Thoracic aorta (tissue), 2 donors: ENCODE measurements at places on chromosomes 7 and 10. TPM values are rescaled to one million over a fixed set of nuclear protein-coding genes. Genes with fewer than 3 reads are reported as not detected.

DNA sequence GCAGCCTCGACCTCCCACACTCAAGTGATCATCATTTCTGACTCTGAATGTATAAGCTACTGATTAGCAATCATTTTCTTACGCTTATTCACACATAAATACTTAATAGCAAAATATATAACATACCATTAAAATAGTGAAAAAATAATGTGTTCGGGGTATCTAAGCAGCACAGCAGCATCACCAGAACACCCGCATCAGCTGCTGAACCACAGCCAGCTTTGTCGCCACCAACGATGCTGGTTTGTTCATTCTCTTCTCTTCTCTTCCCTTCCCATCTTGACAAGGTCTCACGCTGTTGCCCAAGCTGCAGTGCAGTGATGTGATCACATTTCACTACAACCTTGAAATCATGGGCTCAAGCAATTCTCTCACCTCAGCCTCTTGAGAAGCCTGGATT is 425.1 kb upstream of the LRGUK start:
- H3K27me3 ChIP-seq, result no peaks in the 10 kb centered on the region
- H3K4me1 ChIP-seq, result no peaks in the 10 kb centered on the region
- H3K4me3 ChIP-seq, result no peak overlapping the region
- no peak overlapping the region for H3K27ac ChIP-seq

DNA sequence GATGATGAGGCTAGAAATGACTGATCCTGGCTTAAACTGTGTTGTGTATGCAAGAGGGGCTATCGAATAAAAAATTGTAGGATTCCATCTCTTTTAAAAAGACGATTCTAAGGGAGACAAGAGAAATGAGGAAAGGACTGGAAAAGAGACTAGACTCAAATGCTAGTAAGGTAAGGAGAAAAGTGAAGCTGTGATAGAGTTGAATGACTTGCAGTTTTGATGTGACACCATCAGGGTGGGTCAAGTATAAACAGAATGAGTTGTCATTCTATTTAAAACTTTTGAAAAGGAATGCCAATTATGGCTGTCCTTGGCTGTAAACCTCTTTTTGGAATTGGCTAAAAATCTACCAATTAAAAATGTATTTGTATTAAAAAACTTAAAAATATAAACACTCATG is 184.5 kb upstream of the PHF14 start:
- H3K36me3 ChIP-seq, result no peaks in the 10 kb centered on the region
- no peaks in the 10 kb centered on the region for H3K4me1 ChIP-seq
- H3K27me3 ChIP-seq, result no peaks in the 10 kb centered on the region
- H3K4me3 ChIP-seq, result no peak overlapping the region
- DNase-seq, result no peak

DNA sequence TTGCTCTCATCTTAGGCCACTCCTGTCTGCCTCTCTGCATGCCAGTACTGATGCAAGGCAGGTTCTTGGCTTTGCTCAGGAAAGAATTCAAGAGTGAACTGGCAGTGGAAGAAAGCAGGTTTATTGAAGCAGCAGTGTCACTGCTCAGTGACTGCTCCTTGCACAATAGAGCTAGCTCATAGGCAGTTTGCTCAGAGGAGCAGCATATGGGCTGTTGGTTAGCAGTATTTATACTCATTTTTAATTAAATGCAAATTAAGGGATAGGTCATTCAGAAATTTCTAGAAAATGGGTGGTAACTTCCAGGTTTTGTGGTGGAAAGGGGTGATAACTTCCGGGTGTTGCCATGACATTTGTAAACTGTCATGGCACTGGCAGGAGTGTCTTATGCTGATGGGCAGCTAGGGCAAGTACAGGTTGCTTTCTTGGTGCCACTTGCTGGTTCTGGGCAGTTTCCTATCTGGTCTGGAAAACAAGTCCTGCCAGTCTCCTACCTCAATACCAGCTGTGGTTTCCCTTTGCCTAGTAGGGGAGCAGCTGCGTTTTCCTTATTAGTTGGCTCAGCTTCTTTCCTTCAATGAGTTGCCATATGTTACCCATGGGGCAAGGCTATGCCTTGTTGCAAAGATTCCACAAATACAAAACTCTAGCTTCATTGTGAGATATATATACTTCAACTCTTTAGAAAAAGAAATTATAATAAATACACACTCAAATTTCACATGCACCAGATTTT is 64.8 kb upstream of the CALD1 start:
- H3K27me3 ChIP-seq, result no peaks in the 10 kb centered on the region
- peaks cover 13% of the 10 kb centered on the region for H3K4me1 ChIP-seq
- no peaks in the 10 kb centered on the region for H3K36me3 ChIP-seq
- no peak overlapping the region for H3K27ac ChIP-seq
- no peak for DNase-seq

- no peaks in the 10 kb centered on the region for H3K27me3 ChIP-seq
- no peak for DNase-seq
- H3K36me3 ChIP-seq, result no peaks in the 10 kb centered on the region
Measured at GRCh38 chr10:76774987-76775603, 862.5 kb downstream of the KCNMA1 start.

DNA sequence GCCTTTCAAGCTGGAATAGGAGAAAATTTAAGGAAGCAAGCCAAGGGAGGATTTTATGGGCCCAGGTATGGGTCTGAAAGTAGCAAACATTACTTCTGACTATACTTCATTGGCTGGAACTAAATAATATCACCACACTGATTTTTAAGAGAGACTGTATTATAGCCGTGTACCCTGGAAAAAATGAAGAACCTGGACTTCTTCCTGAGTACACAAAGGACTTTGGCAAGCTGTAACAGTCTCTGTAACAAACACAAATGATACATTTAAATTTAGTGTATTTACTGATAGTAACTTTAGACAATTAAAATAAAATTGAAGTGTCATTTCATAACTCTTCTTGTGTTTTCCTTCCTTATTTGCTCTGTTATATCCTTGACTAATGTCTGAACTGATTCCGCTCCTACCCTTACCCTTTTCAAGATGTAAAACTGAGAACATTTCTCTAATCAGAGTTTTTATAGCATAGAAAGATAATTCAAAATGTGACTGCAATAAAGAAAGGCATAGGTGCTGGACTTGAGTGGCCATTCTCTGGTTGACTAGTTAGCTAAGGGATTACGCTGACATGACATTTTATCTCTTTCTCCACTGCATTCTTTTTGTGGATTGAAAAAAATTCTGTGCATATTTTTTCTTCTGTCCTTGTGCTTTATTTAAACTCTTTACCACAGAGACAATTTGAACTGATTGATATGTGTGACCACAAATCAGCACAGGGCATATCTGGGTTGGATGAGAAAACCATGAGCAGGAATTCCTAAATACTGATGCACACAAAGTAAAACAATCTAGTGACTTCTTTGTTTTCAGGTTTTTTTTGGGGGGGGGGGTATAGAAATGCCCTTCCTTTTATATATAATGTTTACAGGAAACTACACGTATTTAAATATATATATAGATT is 349.7 kb downstream of the MDFIC start:
- H3K4me1 ChIP-seq, result no peaks in the 10 kb centered on the region
- H3K27me3 ChIP-seq, result no peaks in the 10 kb centered on the region
- H3K4me3 ChIP-seq, result no peak overlapping the region
- H3K36me3 ChIP-seq, result no peaks in the 10 kb centered on the region
- H3K27ac ChIP-seq, result no peak overlapping the region

DNA sequence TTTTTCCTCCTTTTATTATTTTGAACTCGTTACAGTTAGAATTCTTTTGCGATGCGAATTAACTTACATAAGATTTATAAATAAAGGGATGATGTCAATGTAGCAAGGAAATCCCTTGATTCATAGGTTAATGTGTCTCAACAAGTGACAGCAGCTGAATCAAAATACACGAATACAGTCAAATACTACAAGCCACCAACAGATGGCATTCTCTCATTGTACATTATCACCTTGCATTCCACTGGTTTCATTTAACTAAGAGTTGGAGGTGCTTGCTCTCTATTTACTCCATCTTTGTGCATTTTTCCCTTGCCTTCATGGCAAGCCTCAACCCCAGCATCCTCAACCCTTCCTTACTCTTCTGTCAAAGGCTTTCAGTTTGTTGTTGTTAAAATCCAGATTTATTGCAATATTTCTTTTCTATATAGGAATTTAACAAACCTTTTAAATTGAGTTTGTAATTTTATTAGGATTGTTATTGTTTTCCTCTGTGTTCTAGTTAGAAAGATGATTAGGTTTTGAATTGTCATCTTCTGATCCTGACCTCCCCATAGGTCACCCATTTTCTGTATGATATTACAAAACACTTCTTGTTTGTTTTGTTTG is 78.3 kb downstream of the SLC25A40 start:
- H3K27me3 ChIP-seq, result no peaks in the 10 kb centered on the region
- no peak for DNase-seq
- no peaks in the 10 kb centered on the region for H3K36me3 ChIP-seq
- no peak overlapping the region for H3K27ac ChIP-seq
- no peak overlapping the region for H3K4me3 ChIP-seq

GRCh38 chr10:26621889-26622711 is 75.4 kb upstream of the PDSS1 start:
- H3K36me3 ChIP-seq, result no peaks in the 10 kb centered on the region
- H3K4me1 ChIP-seq, result no peaks in the 10 kb centered on the region
- no peak for DNase-seq
- H3K27me3 ChIP-seq, result peaks cover 4% of the 10 kb centered on the region

DNA sequence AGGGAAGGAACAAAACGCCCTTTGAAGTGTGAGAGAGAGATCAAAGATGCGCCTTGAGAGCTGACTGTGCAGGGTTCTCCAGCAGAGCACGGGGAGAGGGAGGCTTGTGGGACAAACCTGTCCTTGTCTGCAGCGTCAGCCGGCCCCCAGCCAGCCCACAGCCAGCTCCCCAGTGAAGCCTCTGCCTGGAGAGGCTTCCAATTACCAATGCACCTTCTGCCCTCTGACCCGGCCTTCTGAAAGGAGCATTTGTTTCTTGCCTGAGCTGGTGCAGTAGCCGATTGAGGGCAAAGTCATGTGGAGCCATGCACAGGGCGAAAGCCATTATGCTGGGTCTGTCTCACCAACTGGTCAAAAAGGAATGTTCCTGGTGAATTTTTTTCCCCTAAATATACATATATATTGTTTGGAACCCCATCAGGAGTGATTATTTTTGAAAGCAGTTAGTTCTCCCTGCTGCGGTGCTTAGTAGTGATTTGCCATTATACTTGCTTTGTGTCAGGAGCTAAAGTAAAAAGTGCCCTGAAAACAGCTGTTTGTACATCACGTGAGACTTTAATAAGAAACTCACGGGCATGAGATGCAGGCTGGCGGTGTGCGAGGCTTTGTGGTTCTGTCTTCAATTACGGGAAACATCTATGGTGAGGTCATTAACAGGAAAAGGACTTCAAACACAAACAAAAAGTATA is 268.6 kb downstream of the KLF6 start:
- no peak overlapping the region for H3K4me3 ChIP-seq
- H3K27ac ChIP-seq, result no peak overlapping the region
- DNase-seq, result no peak
- no peaks in the 10 kb centered on the region for H3K36me3 ChIP-seq

GRCh38 chr10:116835658-116836057 is 13.6 kb upstream of the ENO4 start:
- no peaks in the 10 kb centered on the region for H3K36me3 ChIP-seq
- no peaks in the 10 kb centered on the region for H3K27me3 ChIP-seq
- H3K27ac ChIP-seq, result no peak overlapping the region
- no peaks in the 10 kb centered on the region for H3K4me1 ChIP-seq
- DNase-seq, result no peak

GRCh38 chr7:5691606-5692005 is 89.9 kb downstream of the RNF216 start:
- no peaks in the 10 kb centered on the region for H3K36me3 ChIP-seq
- H3K27ac ChIP-seq, result peak overlapping the region; percentile 99

DNA sequence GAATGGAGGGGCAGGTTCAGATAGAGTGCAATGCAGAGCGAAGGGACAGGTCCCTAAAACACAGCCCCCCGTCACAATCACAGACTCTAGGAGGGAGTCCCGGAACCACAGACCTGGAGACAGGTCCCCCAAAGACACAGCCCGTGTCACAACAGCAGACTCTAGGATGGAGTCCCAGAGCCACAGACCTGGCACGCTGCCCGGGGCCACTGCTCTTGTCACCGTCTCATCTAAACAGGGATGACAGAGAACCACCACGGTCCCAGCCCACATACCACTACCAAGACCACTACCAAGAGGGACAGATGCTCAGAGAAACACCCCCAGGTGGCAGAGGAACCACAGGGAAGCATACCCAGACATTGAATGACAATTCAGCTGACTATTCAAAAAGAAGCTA is 183.9 kb downstream of the TCERG1L start:
- no peaks in the 10 kb centered on the region for H3K27me3 ChIP-seq
- no peaks in the 10 kb centered on the region for H3K4me1 ChIP-seq
- H3K36me3 ChIP-seq, result no peaks in the 10 kb centered on the region
- H3K4me3 ChIP-seq, result no peak overlapping the region
- DNase-seq, result no peak

DNA sequence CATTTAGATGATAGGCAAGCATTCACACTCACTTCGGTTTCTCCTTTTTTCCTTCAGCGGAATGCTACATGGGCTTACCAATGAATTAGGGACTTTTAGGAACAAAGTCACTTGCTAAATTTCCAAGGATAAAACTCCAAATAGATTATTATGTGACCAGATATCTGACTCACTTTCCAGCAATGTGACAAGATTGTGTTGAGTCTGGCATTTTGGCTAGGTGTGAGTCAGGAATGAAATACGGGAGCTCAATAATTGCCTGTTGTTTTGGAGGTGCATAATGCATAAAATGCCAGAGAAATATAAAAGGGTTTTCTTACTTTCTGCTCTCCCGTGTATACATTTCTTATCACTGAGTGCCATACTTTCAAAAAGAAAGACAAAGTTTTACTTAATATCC is 721.1 kb downstream of the KCNMA1 start:
- no peak for DNase-seq
- peaks cover 3% of the 10 kb centered on the region for H3K36me3 ChIP-seq
- H3K4me3 ChIP-seq, result no peak overlapping the region
- no peaks in the 10 kb centered on the region for H3K27me3 ChIP-seq
- peaks cover 16% of the 10 kb centered on the region for H3K4me1 ChIP-seq

GRCh38 chr10:13414855-13415254 is 66.8 kb upstream of the SEPHS1 start:
- H3K4me1 ChIP-seq, result no peaks in the 10 kb centered on the region
- H3K27ac ChIP-seq, result no peak overlapping the region
- H3K27me3 ChIP-seq, result no peaks in the 10 kb centered on the region
- H3K4me3 ChIP-seq, result no peak overlapping the region

DNA sequence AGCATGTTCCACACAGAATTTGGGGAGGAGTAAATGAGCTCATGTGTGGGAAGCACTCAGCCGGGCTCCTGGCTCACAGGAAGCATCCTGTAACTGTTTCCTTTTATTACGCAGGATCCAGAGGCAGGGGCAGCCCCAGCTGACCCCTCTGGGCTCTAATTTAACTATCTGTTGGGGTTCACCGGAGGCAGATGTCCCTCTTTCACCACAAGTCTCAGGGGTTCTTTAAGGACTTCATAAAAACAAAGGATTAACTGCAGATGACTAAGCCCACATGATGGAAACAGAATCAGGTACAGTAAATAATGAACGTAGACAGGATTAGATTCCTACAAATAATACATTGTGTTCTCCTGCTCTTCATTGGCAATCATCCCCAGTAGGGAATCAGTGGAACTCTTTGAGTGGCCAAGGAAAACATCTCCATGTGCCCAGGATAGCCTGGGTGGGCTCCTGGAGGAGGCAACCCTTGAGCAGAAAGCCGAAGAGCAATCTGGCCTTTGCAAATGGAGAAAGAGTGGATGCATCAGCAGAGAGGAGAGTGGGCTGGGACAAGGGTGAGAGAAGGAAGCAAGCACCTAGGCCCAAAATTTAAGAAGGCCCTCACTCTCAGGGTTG is 24.6 kb downstream of the TBXAS1 start:
- H3K27me3 ChIP-seq, result no peaks in the 10 kb centered on the region
- H3K4me3 ChIP-seq, result no peak overlapping the region
- H3K4me1 ChIP-seq, result peaks cover 10% of the 10 kb centered on the region
- DNase-seq, result no peak
- H3K27ac ChIP-seq, result peak overlapping the region; percentile 57
- no peaks in the 10 kb centered on the region for H3K36me3 ChIP-seq

EZH2 gene
- not detected for total RNA-seq

TUBAL3 gene
- not detected for total RNA-seq
